ENCODE measurements at places on chromosomes 6 and 20.

GRCh38 chr20:32979201-32979998 is 24.8 kb downstream of the SUN5 start:
- no peak for DNase-seq

- DNase-seq: no peak
These were observed 2.9 kb upstream of the TUBB2B start for GRCh38 chr6:3230256-3230882.

GRCh38 chr20:41408156-41408794 is 41.7 kb upstream of the EMILIN3 start:
- no peak for DNase-seq

GRCh38 chr6:127446356-127446755 is 12.8 kb downstream of the KIAA0408 start:
- DNase-seq: no peak

DNA sequence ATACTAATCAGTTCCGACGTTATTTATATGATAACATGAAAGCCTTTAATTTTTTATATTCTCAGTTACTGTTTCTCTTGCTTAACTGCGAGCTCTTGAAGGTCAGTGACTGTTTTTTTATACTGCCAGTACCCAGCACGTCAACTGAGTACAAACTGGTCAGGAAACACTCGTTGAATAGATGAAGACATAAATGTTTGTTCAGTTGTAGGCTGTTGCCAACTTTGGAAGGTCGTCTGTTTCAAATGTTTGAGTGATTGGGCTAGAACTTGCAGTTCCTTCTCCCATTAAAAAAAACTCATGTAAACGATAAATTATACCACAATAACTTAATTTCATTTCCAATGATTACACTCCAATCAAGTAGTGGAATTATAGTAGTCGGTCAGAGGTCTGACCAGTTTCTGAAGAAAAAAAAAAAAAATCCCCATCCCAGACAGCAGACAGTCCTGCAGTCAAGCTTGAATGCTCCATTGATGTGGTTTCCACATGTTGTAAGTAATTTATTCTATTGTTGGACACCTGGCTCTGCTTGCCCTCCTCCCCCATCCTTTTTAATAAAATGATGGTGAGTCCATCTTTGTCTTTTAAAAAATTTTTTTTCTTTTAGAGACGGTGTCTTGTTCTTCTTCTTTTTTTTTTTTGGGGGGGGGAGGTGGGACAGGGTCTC is 81.1 kb downstream of the SASH1 start:
- DNase-seq: no peak

- DNase-seq: no peak
These were observed 118.5 kb downstream of the SIM1 start for GRCh38 chr6:100346203-100346602.

GRCh38 chr20:19274412-19275015 is 62.1 kb downstream of the SLC24A3 start:
- no peak for DNase-seq

GRCh38 chr20:63023071-63023935 is 16.5 kb upstream of the BHLHE23 start:
- DNase-seq: no peak

DNA sequence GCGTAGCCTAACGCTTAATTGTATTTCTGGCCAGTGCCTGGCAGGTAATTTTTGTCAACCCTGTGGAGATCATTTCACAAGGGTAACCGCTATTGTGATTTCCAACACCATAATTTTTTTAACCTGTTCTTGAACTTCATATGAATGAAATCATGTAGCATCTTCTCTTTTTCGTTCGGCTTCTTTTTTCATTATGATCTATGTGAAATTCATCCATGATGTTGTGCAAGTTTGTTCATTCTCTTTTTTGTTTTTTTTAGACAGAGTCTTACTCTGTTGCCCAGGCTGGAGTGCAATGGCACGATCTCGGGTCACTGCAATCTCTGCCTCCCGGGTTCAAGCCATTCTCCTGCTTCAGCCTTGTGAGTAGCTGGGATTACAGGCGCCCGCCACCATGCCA is 42.5 kb upstream of the TGM3 start:
- DNase-seq: no peak

- no peak for DNase-seq
These were observed 48.6 kb upstream of the GRIK2 start for GRCh38 chr6:101344885-101345284.

- no peak for DNase-seq
These were observed 202.5 kb downstream of the TFAP2B start for GRCh38 chr6:51021171-51021570.

DNA sequence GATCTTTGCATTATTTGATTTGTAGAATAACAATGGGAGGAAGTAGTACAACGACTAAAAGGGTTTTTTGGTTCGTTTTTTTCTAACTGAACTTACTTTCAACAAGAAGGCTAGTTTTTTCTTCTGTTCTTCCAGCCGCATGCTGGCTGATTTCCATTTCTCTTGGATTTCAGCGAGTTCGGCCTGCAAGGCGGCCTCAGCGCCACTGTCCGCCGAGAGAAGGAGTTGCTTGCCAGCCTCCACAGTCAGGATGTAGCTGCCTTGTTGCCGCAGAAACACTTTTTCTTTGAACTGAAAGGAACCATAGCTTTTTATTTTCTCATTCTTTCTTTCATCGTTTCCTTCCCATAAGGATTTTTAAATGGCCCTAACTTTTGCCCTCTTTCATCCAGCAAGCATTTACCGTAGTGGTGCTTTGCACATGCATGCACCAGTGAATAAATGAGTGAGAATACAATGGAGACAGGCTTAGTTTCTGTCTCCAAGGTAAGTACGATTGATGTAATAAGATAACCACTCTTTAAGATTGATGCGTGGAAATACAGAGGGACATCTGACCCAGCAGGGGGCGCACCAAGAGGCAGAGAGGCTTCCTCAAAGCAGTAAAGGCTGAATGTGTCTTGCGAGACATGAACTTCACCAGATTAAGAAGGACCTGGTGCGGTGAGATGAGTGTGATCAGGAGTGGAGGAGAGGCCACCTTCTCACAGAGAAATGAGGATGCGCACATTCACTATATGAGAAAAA is 398.8 kb downstream of the ESR1 start:
- no peak for DNase-seq

- DNase-seq: no peak
These were observed 37.6 kb upstream of the HINT3 start for GRCh38 chr6:125918681-125919566.

GRCh38 chr20:45469336-45470261 is at the start of gene WFDC2:
TSS of gene WFDC2 (plus strand) at chr20:45469753. CDS start at chr20:45469782, 29 bp downstream.
- no peak for DNase-seq

DNA sequence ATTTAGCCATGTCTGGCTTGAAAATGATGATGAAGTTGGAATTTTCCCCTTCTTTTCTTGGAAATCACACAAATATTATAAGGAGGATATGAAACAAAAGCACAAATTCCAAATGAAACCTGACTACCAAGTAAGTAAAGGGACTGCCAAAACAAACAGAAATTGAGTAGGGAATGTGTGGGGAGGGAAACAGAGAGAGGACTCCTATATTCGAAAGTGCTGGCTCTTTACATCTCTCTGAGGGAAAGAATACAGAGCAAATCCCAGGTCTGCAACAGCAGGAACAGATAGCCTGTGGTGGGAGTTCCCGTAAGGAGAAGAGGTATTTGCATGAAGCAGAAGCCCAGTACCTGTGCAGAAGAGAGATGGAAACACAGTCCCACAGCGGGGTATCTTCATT is 583.7 kb downstream of the EPM2A start:
- DNase-seq: no peak

GRCh38 chr6:78986161-78986560 is 91.9 kb downstream of the PHIP start:
- DNase-seq: no peak

DNA sequence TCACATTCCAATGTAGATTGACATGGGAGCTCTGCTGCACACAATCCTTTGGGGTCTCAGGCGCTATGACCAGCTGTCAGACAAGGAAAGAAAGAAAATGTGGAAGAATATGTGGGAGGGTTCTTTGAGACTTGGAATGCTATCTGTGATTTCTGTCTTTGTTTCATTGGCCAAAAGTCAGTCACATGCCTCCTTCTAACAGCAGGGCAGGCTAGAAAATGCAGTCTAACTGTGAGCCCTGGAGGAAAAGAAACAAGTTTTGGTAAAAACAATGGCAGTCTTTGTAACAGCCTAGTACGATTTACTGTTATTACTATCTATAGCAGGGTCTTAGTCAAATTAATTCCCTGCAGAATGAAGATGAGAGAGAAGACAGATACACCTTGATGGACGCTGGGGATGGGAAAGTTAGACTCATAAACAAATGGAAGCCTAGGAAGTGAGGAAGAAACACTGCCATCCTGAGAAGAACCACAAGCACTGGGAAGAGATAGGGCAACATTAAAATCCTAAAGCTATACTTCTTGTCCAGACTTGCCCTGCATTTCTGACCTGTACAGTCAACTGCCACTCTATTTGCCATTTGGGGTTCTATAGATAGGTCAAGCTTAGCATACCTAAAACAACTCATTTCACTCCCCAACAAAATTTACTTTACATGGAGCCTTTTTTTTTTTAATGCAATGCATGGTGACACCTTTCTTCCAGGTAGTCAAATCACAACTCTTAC is 833.0 kb downstream of the KIF16B start:
- no peak for DNase-seq

DNA sequence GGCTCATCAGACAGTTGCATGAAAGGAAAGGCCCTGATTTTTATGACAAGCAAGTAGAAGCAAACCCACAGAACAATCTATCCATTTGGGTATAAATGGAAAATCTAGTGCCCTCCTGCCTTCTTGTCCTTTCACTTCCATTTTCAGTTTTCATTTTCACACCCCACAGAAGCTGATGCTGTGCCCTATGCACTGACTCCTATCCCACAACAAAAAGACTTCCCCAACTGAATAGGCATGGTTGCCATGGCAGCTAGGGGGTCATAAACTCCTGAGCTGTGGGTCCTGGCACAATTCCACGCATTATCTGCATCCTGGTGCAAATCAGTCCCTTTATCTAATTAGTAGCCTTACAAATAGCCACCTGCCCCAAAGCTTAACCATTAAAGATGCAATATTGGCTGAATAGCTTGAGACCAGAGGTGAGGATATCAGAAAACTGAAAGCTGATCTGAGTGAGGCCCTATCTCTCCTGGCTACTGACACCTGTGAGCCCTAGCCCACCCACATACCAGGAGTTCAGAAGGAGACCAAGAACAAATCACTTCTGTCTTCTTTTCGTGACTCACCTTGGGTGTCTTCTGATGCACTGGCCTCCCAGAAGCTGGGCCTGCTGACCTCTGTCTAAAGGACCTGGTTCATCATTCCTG is 34.9 kb upstream of the HEY2 start:
- DNase-seq: no peak

DNA sequence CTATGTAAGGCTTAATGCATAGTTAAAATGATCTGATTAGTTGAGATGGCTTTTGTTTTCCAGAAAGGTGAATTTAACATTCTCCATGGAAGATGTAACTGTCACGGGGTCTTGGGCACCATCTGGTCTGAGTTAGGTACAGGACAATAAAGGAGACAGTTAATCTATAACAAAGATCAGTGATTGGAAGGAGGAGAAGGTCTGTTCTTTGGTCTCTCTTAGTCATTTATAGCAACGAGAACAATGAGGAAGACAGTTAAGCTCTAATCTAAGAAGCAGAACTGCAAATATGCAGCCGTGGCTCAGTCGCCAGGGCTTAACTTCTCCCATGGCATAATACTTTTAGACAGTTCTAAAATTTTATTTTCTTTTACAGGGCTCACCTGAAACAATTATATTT is 405.5 kb upstream of the SULF2 start:
- DNase-seq: no peak

- DNase-seq: no peak
These were observed 16.6 kb upstream of the TXLNB start for GRCh38 chr6:139308286-139308916.

DNA sequence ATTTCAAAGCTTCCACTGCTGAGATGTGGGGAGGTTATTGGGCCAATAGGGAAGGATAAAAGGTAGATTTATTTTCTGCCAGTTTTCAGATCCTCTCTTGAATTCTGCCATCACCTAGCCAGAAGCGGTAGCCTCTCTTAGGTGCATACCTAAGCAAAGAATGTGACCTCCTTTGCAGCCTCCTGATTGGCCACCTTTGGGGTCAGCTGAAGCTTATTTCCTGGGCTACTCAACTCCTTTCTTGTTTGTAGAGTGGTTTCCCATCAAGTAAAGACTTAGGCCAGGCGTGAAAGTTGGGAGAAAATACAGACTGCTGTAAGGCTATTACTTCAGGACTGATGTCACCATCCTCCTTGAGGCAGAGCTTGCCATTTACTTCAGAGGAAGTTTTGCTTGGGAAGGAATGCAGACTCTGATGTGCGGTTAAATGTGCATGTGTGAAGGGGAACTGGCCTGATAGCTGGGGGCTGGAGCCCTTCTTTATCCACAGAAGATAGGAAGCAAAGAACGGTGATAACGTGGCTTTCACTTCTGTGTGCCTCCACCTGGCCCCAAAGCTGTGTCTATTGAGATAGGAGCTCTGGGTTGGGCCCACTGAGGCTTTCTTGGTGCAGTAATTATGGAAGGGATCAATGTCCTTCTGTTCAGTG is 70.1 kb downstream of the TRMT11 start:
- DNase-seq: no peak

- no peak for DNase-seq
These were observed 139.4 kb downstream of the UST start for GRCh38 chr6:148885925-148886845.

GRCh38 chr6:128422871-128423270 is 97.5 kb downstream of the PTPRK start:
- DNase-seq: no peak

Data from omental fat pad (tissue), 4 donors.